ENCODE measurements at places on chromosomes 7 and 10. TPM values are rescaled to one million over a fixed set of nuclear protein-coding genes. Genes with fewer than 3 reads are reported as not detected.

PLEKHA8 gene
- 13.0 TPM for total RNA-seq

KCP gene
- total RNA-seq = not detected

GRCh38 chr7:103637094-103637493 lies 191.1 kb upstream of the SLC26A5 start:
- peak; percentile 53 for DNase-seq

GRCh38 chr10:100076750-100077149 lies 4.9 kb downstream of the CPN1 start:
- no peak for DNase-seq

DNA sequence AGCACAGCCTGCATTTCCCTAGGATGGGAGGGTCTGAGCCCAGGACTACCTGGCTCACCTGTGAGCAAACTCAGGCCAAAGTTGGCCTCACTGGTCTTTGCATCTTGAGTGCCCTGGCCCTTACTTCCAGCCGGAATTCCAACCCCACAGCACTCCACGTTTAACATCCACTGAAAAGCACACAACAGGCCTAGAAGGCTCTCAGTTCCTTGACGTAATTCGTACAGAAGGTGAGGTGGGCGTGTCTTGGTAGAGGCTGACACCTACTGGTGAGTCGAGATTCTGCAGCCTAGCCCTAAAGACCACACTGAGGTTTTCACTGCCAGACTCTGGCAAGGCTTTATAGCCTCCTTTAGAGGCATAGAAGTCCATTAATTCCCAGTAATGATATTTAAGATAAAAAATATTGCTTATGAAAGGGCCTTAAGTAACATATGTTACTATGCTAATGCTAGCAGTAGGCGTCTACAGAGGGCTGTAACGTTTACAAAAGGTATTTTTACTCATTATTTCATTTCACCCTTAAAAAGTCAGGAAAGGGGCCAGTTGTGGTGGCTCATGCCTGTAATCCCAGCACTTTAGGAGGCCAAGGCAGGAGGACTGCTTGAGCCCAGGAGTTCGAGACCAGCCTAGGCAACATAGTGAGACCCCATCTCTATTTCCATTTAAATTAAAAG lies 95.8 kb downstream of the HIP1 start:
- peak; percentile 55 for DNase-seq

- DNase-seq = no peak
Measured at GRCh38 chr10:938941-939678, 7.6 kb upstream of the LARP4B start.

GRCh38 chr7:150939466-150939865 lies 38.7 kb downstream of the KCNH2 start:
- DNase-seq = no peak

- DNase-seq = no peak
Measured at GRCh38 chr10:94344522-94345122, 18.1 kb downstream of the NOC3L start.

- no peak for DNase-seq
Measured at GRCh38 chr10:6383096-6383812, 180.5 kb downstream of the PFKFB3 start.
